ENCODE measurements at places on chromosomes 11 and 22. TPM values are rescaled to one million over a fixed set of nuclear protein-coding genes. Genes with fewer than 3 reads are reported as not detected.

The PICALM gene
- 207 TPM for total RNA-seq

The BTG4 gene
- not detected for total RNA-seq

The POLR2L gene
- 109 TPM for total RNA-seq

The DENND5A gene
- 148 TPM for total RNA-seq

The KCNJ1 gene
- not detected for total RNA-seq

The CARD10 gene
- 0.73 TPM for total RNA-seq

The ALDH3B1 gene
- 6.7 TPM for total RNA-seq

The TNNT3 gene
- not detected for total RNA-seq

The XKR3 gene
- not detected for total RNA-seq

The DRD4 gene
- total RNA-seq = not detected

The TRPM5 gene
- not detected for total RNA-seq

The EXT2 gene
- total RNA-seq = 117 TPM

The TRIM22 gene
- total RNA-seq = 188 TPM

The RGL4 gene
- total RNA-seq = not detected

The BACE1 gene
- total RNA-seq = 16.5 TPM

The SMTN gene
- total RNA-seq = 36.3 TPM

The CHEK2 gene
- total RNA-seq = 14.5 TPM

The SERPINH1 gene
- total RNA-seq = 170 TPM

The DDI1 gene
- total RNA-seq = not detected

The KCTD17 gene
- total RNA-seq = 12.0 TPM

The PATE4 gene
- not detected for total RNA-seq

The NDUFV1 gene
- total RNA-seq = 199 TPM

The TMEM45B gene
- not detected for total RNA-seq

The NCAM1 gene
- 0.62 TPM for total RNA-seq

The OR5T3 gene
- total RNA-seq = not detected

The KRTAP5-5 gene
- total RNA-seq = not detected

Measured in melanocyte of skin (primary cell).